ENCODE measurements at places on chromosomes 2 and 18.

- no peak for DNase-seq
Observed at GRCh38 chr2:191515551-191515950, 162.4 kb upstream of the NABP1 start.

- DNase-seq: no peak
Observed at GRCh38 chr18:55592106-55592505, 4.1 kb upstream of the TCF4 start.

- no peak for DNase-seq
Observed at GRCh38 chr2:16254356-16254965, 314.1 kb downstream of the MYCN start.

- DNase-seq: no peak
Observed at GRCh38 chr2:31523871-31524492, 56.8 kb downstream of the SRD5A2 start.

GRCh38 chr2:20189299-20189931 lies 35.5 kb downstream of the SDC1 start:
- DNase-seq: no peak

DNA sequence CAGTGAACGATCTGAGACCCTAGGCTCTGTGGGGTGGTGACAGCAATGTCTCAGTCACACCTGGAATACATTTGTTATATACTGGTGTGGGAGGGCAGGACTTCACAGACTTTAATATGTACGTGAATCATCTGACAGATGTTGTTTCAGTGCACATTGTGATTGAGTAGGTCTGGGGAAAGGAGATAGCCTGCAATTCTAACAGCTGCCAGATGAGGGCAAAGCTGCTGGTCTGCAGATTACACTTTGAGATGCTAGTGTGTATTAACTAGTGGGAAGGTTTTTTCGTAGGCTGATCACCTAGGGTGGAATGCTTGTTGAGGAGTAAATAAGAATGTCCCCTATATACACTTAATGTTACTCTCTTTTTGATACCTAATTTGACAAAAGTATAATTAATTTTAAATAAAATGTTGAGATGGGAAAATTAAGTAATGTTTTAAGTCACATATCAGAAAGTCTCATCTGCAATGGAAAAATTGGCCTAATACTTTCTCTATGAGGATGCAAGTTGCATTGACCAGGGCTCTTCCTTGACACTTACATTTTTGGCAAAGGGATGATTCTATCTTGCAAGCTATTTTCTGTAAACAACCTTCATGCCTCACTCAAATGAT lies 496.9 kb upstream of the HNMT start:
- DNase-seq: peak; percentile 24

Measured in tibial artery (tissue), 4 donors.